ENCODE measurements at places on chromosomes 5 and 9. TPM values are rescaled to one million over a fixed set of nuclear protein-coding genes. Genes with fewer than 3 reads are reported as not detected.
A peak's percentile ranks its signal among the peaks of the same experiment; 100 is the strongest.

SPATA31C1 gene
- total RNA-seq: not detected

GRCh38 chr9:82558346-82558745, 504.6 kb downstream of the RASEF start:
- H3K27ac ChIP-seq: no peak overlapping the region
- peaks cover 5% of the 10 kb centered on the region for H3K4me1 ChIP-seq
- no peaks in the 10 kb centered on the region for H3K36me3 ChIP-seq
- H3K4me3 ChIP-seq: no peak overlapping the region
- H3K27me3 ChIP-seq: no peaks in the 10 kb centered on the region
- DNase-seq: no peak

DNA sequence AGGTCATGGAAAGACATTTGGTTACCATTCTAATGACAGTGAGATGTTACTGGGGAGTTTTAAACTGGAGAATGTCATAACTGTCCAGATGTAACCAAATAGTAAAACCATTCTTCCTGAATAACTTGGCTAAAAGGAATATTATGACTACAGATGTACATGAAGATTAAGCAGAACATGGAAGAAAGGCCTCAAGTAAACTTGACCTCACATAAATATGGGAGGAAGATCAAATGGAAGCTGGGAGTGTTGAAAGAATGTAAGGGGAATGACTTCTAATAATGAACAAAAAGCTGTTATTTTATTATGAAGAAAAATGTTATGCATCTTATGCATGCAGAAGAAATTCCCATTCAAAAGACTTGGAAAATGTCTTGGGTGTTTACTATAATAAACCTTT, 107.7 kb upstream of the CDKN2B start:
- H3K36me3 ChIP-seq: no peaks in the 10 kb centered on the region
- no peak overlapping the region for H3K4me3 ChIP-seq
- DNase-seq: no peak

GRCh38 chr9:109579191-109579948, 81.3 kb upstream of the PTPN3 start:
- H3K27ac ChIP-seq: no peak overlapping the region
- no peaks in the 10 kb centered on the region for H3K4me1 ChIP-seq
- H3K27me3 ChIP-seq: no peaks in the 10 kb centered on the region
- DNase-seq: no peak

ECM2 gene
- 9.4 TPM for total RNA-seq

- H3K27ac ChIP-seq: no peak overlapping the region
- no peak for DNase-seq
- H3K4me3 ChIP-seq: no peak overlapping the region
- H3K27me3 ChIP-seq: no peaks in the 10 kb centered on the region
- H3K4me1 ChIP-seq: no peaks in the 10 kb centered on the region
Measured at GRCh38 chr5:31990701-31991110, 183.4 kb downstream of the GOLPH3 start.

DNA sequence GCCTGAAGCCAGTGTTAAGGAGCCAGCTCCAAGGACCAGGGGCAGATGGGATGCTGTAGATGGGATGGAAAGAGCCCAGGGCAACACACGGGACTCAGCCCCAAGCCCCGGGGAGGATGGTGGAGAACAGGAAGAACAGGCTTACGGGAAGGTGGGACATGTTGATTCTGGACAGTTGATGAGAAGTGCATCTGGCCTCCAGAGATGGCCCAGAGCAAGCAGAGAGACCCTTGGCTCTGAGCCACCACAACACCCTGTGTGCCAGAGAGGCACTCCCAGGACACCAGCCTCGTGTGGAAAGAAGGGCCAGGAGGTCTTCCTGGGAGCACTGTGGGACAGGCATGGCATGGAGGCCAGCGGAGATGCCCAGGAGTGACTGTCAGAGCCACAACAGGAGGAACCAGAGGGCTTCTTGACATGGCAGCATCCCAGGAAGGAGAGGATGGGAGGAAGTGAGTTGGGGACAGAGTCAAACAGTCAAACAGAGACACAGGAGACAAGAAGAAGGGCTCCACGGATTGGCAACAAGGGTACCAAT, 156.3 kb upstream of the MVB12B start:
- H3K36me3 ChIP-seq: no peaks in the 10 kb centered on the region
- H3K4me3 ChIP-seq: no peak overlapping the region
- no peak overlapping the region for H3K27ac ChIP-seq
- H3K27me3 ChIP-seq: no peaks in the 10 kb centered on the region

DNA sequence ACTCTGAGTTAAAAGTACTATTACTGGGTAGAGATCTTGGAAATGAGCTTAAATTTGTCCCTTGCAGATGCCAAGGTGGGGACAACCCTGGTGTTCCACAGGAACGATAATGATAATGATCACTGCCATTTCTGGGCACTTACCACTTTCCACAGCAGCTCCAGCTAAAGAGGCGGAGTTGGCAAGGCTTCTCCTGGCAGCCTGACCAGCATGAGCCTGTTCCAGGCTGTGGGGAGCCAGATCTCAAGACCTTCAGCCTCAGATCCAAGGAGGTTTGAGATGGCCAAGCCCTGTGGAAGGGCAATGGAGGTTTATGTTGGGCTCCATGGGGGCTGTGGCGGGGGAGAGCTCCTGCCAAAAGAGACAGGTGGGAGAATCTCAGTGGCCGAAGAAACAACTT, 244.9 kb upstream of the MVB12B start:
- DNase-seq: no peak
- no peaks in the 10 kb centered on the region for H3K4me1 ChIP-seq
- no peak overlapping the region for H3K27ac ChIP-seq
- H3K27me3 ChIP-seq: peaks cover 5% of the 10 kb centered on the region

DNA sequence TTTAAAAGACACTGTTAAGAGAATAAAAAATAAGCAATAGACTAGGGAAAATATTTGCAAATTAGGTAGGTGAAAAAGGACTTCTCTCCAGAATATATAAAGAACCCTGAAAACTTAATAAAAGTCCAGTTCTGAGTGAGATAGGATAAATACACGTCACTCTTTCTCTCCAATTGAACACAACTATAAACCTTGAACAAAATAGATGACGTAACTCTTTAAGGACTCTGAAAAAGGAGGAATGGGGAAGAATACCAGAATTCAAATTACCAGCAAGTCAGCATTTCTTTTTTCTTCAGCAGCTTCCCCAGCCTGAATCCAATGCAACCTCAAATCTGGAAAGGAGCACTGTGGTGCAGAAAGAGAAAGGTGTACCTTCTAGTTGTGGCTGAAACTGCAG, 6.8 kb upstream of the WDR41 start:
- no peaks in the 10 kb centered on the region for H3K27me3 ChIP-seq
- no peak overlapping the region for H3K27ac ChIP-seq
- DNase-seq: no peak
- no peaks in the 10 kb centered on the region for H3K4me1 ChIP-seq
- no peaks in the 10 kb centered on the region for H3K36me3 ChIP-seq

GRCh38 chr9:121626012-121626411, 25.4 kb upstream of the DAB2IP start:
- no peak overlapping the region for H3K27ac ChIP-seq
- DNase-seq: no peak

AP3B1 gene
- 40.0 TPM for total RNA-seq

DNA sequence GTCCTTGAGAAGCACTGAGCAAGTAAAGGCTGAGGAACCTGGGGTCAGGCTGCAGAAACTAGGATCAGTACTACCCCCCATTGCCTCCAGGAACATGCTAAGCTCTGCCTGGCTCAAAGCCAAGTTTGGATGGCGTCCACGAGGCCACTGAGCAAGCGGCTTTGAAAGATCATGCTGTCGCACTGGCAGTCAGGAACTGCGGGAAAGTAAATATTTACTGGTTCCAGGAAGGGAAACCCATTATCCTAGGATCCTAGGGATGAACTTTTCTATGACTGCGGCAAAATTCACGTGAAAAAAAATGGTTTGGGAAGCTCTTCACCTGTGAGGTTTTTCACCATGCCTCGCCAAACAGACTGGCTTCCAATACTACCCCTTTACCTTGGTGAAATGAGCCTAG, 75.3 kb upstream of the PJA2 start:
- H3K27ac ChIP-seq: no peak overlapping the region
- DNase-seq: peak; percentile 71
- H3K36me3 ChIP-seq: no peaks in the 10 kb centered on the region
- H3K4me3 ChIP-seq: no peak overlapping the region

GRCh38 chr9:98929071-98929470, 14.6 kb upstream of the COL15A1 start:
- no peaks in the 10 kb centered on the region for H3K4me1 ChIP-seq
- no peak for DNase-seq
- H3K27ac ChIP-seq: no peak overlapping the region
- no peaks in the 10 kb centered on the region for H3K27me3 ChIP-seq
- no peak overlapping the region for H3K4me3 ChIP-seq

ABCA1 gene
- 46.8 TPM for total RNA-seq
